NCI-H2227 treated with DMSO at 0.1 percent for 48 hours (cell line): ENCODE measurements at places on chromosomes 12 and 14.

DNA sequence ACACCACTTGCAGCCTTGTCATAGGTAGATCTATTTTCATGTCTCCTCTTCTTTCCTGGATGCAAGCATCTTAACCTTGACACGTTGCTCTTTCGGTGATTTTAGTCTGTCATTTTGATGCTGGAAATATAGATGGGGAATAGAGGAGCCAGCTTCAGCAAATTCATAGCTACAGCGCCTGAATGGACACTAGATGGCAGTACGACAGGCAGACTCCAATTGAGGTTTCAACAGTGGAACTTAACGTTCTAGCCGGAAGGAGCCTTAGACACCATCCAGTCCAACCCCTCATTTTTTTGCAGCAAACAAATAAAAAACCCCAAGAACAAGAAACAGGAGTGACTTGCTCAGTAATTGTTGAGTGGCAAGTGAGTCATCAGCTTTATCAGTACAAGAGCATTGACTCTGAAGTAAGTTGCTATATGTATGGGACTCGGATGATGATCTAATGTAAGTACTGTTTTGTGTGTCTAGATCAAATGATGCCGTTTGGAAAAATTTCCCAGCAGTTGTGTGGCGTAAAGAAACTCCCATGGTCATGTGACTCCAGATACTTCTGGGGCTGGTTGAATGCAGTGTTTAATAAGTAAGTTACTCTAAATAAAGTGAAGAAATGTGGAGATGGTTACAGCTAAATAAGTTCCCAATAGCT is 9.0 kb downstream of the DMAC2L start:
- peak; percentile 93 for DNase-seq

- no peak for DNase-seq
Observed at GRCh38 chr12:114693059-114693531, 9.1 kb upstream of the TBX3 start.

DNA sequence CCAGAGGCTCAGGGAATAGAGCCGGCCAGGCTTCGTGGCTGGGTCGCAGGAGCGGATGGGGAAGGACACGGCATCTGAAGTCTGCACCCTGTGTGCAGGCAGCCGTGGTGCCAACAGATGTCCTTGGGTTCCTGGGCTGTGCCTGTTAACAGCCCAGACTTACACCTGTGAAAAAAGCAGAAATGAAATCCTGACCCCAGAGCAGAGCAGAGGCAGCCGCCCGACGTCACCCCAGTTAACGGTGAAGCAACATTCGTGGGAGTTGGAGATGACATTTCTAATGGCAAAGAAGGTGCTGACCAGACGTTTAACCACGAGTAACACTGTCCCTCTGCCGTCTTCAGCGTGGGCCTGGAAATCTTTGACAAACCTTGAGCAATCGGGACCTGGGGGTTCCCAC is 200.3 kb upstream of the DIO3 start:
- DNase-seq = no peak

DNA sequence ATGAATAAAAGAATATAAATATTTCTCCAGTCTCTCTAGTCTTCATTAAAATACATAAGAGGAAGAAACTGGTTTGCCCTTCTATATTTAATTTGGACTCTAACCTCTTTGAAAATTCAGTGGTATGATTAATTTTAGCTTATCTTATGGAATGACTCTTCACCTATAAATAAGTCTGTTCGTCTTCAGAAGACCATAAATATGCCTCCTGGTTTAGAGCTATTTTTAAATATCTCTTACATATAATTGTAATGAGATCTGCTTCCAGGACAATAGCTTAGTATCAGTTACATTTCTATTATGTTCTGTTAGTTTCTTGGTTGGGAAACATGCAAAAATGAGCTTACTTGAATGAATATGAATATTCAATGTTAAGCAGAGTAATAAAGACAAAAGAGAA is 257.5 kb upstream of the HMGA2 start:
- DNase-seq = no peak

GRCh38 chr14:104554088-104554607 is 25.4 kb upstream of the C14orf180 start:
- DNase-seq = no peak

- DNase-seq = peak; percentile 37
Observed at GRCh38 chr12:116880817-116881324, 370 bp downstream of the HRK start.

DNA sequence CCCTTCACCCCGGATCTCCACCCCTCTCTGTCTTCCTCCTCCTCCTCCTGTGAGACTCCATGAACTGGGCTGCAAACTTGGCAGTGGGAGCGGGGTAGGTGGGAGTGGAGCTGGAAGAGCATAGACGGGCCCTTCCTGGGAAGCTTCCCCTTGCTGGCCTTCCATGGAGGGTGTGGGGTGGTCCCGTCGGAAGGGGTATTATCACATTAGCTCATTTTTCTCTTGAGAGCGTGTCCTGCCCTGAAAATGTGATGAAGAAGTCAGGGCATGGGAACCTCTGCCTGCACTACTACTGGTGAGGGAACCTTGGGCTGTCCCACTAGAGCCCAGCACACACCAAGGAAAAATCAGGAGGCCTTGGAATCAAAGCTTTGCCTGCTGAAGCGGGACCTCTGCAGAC is 66.5 kb downstream of the CACNA1C start:
- no peak for DNase-seq

- no peak for DNase-seq
Observed at GRCh38 chr12:106084014-106084671, 54.6 kb downstream of the NUAK1 start.
